CD4-positive, alpha-beta T cell treated with Interleukin-21 for 1 hour (primary cell): ENCODE measurements at places on chromosomes 5 and 9.

- peak; percentile 91 for DNase-seq
Measured at GRCh38 chr5:55307383-55308253, at the start of the genes DHX29 and MTREX. DHX29 (minus strand) TSS chr5:55307694; CDS start chr5:55307573, 121 bp downstream. MTREX (plus strand) TSS chr5:55307989; CDS start chr5:55308014, 25 bp downstream.

DNA sequence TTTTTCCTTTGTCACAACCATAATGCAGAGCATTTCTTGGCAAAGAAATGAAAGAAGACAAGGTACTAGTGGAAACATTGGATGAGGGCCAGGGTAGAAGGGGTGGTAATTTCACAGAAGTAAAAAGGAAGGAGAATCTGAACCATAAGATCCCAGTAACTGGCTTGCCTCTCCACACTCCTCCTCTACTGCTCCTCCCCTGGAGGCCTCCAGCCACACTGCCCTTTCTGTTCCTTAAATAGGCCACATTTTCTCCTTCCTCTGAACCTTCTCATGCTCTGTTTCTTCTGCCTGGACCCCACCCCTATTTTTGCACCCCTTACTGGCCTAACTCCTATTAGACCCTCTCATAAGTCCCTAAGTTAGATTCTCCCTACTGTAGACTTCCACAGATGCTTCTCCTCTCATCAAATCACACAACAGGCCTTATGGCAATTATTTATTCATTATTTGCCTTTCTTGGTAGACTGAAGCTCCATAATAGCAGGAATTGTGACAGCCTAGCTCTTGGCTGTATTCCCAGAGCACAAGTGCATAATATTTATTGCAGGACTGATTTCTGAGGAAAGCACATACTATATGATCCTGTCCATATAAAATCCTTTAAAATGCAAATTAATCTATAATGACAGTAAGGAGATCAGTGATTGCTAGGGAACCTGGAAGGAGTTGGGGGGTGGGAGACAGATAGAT, 31.3 kb upstream of the GRIA1 start:
- DNase-seq = no peak

DNA sequence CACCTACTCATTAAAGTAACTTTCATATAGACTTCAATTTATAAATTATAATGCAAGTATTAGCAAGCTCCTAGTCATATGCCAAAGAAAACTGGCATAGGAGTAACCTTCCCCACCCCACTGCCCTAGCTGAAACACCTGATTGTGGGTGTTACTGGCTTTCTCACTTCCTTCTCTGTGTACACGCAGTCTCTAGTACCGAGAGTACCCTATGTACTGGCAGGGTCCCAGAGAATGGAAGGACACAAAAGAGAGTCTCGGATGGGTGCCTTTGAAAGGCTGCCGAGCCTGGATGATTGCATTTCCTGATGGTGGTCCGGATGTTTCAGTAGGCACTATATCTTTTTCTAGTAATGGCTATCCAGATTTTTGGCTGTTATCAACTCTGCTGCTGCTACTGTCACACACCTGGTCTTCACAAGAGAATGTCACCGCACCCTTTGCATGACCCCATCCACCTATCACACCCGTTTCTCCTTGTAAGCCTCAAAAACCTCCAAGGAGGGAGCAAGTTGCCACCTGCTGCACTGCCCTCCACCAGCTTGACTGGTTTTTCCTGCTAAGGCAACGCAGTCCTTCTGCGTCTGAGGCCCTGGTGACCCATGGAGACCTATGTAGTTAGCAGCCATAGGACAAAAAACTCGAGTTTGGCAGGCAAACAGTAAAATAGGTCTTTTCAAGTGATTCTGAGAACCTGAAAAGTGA, 53.8 kb upstream of the CLINT1 start:
- DNase-seq = no peak

- peak; percentile 45 for DNase-seq
Measured at GRCh38 chr9:134185536-134186011, 21.2 kb upstream of the RNU6ATAC start.
